ENCODE measurements at places on chromosomes 3 and 15.

- DNase-seq = no peak
Observed at GRCh38 chr3:127984241-127984975, 67.8 kb upstream of the SEC61A1 start.

DNA sequence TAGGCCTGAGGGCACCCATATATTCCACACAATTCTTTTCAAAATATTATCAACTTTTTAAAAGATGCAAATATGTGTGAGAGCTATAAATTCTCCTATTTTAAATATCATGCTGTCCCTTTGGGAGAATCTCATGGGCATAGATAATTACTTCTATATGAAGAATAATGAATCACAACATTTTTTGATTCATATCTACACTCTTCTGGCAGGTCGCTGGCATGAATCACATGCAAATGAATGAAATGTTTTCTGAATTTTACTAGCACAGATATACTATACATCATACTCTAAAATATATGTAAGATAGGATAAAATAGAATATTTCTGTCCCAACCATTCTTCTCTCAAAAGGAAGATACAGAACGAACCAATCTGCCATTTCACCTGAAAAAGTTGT, 277.7 kb upstream of the KCNH8 start:
- DNase-seq = no peak

DNA sequence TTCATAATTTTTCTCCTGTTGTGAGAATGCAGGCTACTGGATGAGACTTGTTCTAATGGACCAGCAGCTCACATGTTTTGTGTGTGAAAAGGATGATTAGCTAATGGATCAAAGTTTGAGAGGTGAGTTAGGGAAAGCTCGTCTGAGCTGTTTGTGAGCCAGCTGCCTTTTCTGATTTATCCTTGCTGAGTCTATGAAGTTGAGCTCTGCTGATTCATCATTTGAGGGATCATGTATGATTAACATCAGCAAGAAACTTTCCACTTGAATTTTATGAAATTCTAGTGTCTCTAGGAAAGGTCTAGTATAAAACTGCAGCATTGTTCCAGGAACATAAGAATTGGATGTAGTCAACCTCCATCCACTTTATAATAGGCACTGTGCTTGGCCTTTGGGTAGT, 698.7 kb downstream of the NTRK3 start:
- no peak for DNase-seq

DNA sequence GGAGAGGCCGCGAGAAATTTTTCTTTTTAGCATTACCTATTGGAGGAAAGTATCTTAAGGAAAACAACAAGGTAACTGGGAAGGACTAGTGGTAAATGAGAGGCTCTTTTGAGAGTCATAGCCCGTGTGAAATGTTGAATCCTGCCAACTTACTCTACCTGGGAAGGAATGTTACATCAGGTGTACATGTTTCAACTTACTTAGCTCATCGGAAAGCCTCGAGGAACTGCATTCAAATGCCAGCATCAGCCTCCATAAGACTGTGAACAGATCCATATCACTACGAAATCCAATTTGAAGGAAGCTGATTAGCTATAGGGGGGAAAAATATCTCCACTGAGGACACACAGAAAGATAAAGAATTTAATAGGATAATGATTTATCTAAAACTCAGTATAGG, 72.3 kb upstream of the PDZRN3 start:
- no peak for DNase-seq

DNA sequence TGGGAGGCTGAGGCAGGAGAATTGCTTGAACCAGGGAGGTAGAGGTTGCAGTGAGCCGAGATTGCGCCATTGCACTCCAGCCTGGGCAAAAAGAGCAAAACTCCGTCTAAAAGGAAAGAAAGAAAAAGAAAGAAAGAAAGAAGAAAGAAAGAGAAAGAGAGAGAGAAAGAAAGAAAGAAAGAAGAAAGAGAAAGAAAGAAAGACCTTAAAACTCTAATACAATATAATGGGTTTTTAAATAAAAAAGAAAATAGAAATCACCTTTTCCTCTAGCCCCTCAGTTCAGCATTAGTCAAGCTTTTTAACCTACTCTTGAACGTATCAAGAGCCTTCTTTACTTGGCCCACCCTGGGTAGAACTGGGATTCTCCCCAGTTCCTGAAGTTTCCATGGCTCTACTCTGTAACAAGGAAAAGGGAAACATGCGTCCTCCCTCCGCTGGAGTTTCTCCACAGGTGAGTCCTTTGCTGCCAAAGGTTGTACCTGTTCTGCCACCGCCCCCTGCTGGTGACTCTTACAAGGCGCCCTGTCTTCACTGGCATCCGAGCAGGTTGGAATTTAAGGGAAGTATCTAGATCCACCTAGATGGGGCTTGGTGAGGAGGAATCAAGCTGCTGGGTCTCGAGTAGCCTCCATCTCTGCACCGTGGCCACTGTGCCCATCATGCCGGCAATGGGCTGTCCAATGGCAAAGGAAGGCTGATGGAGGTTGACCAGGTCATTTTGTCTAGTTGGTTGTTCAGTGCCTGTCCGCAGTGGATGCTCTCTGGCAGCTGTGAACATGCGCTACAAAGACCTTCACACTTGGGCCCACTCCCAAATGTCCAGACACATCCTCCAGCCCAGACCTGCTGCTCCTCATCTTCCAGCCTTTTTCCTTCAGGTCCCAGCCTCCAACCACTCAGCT, 20.6 kb upstream of the EPHB3 start:
- DNase-seq = no peak

Data from left kidney (tissue), 8 donors.